ENCODE measurements at places on chromosomes 1 and 21.

GRCh38 chr1:207084701-207085180, 3.9 kb upstream of the C4BPB start:
- DNase-seq = peak; percentile 78

- no peak for DNase-seq
Measured at GRCh38 chr1:44045064-44045463, 13.8 kb upstream of the SLC6A9 start.

GRCh38 chr1:155170806-155171205, 2.3 kb downstream of the KRTCAP2 start:
- no peak for DNase-seq

- no peak for DNase-seq
Measured at GRCh38 chr1:229693129-229693900, 67.3 kb downstream of the URB2 start.

DNA sequence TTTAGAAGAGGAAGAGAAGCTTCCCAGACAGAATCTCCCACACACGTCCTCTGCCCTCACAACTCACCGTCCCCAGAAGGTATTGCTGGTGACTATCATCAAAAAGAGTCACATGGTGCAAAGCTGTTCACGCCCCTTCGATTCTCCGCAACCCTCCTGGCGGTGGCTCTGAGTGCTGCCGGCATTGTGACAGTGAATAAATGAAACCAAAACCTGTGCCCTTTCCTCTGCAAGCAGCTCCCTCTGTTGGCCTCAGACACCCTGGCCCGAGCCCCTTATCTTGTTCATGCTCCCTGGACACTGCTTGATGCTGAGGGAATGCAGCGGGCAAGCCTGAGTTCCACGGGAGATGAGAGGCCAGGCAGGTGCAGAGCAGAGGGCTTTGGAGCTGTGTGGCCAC, 510.3 kb downstream of the NPHP4 start:
- DNase-seq = no peak

GRCh38 chr1:205442051-205442725, 13.7 kb downstream of the BLACAT1 start:
- peak; percentile 60 for DNase-seq

- peak; percentile 93 for DNase-seq
Measured at GRCh38 chr21:45439161-45439872, 34.4 kb downstream of the COL18A1 start.

- DNase-seq = no peak
Measured at GRCh38 chr21:26397545-26397944, 175.5 kb downstream of the CYYR1 start.

DNA sequence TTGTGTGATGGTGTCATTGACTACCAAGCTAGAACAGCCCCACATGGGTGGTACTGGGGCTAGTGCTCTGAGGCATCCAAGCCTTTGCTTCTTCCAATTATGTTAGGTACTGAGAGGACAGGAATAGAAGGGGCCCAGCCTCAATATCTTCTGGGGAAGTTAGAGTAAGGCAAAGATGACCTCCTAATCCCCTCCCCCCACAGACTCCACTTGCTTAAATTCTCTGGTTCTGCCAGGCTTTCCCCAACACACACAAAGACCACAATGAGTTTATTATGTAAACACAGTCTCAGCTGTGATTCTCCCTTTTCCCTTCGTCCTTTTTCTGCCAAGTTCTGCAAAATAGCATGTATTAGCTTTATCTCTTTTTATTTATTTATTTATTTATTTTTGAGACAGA, 3.1 kb upstream of the TACSTD2 start:
- DNase-seq = no peak

GRCh38 chr1:219461981-219462400, 150.9 kb downstream of the ZC3H11B start:
- no peak for DNase-seq

GRCh38 chr21:34027721-34028461, 45.5 kb upstream of the MRPS6 start:
- no peak for DNase-seq

- DNase-seq = no peak
Measured at GRCh38 chr1:74571891-74572290, 59.5 kb upstream of the LRRC53 start.

- DNase-seq = no peak
Measured at GRCh38 chr1:166197597-166197996, 30.8 kb upstream of the FAM78B start.

- peak; percentile 78 for DNase-seq
Measured at GRCh38 chr1:47231301-47232186, 481 bp downstream of the TAL1 start.

- no peak for DNase-seq
Measured at GRCh38 chr1:22139817-22140216, 3.1 kb downstream of the WNT4 start.

GRCh38 chr1:182670032-182670749, 14.2 kb downstream of the RGS8 start:
- DNase-seq = no peak

- no peak for DNase-seq
Measured at GRCh38 chr1:9449110-9449627, 90.1 kb upstream of the SLC25A33 start.

GRCh38 chr1:175839779-175840669, 96.6 kb upstream of the TNR start:
- peak; percentile 5 for DNase-seq

DNA sequence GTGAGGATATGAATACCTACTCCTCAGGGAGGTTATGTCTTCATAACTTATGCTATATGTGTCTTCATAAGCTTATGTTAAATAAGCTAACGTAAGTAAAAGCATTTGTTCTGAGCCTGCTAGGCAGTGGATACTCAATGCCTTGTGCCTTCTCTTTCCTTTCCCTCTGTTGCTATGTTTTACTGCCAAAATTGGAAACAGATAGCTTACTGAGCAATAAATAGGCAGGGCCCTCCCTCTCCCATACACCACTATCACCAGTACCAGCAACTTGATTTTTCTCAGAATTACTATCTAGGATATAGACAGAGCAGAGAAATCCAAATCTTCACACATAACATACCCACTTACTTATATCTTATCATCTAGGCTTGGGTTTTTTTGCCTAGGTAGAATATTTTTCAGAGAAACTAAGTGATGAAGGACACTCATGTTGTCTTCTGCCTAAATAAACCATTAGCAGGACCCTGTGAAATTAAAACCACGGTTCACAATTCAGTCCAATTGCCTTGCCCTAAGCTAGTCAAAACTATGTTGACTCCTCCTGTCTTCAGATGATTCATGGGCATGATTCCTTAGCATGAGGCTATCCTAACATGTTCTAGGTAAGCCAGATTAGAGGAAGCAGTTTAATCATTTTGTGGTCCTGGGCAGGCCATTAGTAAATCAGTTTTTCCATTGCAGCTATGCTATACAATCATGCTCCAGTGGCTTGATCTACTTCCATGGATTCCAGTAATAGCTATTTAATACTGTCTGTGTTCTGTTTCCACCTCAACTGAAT, 15.9 kb upstream of the LRRC8C start:
- DNase-seq = no peak

GRCh38 chr21:36127250-36127904, 7.5 kb upstream of the CBR3 start:
- DNase-seq = no peak

DNA sequence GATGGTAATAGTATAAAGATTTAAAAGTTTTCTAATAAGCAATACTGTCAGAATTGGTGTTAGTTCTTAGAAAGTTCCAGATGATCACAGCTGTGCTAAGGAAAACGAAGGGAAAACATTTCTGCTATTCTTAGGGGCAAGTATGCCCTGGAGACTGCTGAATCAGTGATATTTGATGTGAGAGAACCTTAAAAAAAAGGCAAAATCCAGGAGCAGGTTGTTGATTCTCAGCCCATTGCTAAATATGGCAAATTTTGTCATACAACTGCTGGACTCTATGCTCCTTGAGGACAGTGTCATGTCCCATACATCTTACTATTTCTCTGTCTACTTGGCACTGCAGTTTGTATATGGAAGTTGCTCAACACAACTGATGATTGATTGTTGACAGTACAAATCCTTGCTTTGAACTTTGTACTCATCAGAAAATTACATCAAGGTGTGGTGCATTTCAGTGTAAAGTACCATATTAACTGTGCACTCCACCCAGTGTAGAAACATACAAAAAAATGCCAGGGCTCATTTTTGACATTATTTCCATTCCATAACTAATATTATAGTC, 10.9 kb downstream of the CRCT1 start:
- no peak for DNase-seq

- no peak for DNase-seq
Measured at GRCh38 chr21:27024971-27025370, 58.1 kb upstream of the ADAMTS5 start.

DNA sequence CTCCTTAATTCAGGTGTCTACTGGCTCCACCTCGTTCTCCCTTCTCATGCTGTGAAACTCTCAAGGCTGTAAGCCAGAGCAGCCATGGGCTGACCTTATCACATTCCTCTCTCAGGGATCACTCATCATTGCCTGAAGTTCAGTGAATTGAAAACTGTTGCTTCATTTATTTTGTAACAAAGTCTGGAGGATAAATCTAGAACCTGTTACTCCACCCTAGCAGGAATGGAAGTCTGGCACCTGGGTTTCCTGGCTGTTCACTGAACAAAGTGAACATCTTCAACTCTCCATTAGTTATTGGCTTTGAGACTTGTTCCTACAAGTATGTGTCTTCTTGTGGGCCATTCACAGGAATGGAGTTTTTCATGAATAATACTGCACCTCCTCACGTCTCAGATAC, 584.1 kb downstream of the PTPRU start:
- DNase-seq = no peak

GRCh38 chr1:227303662-227304061, 14.6 kb downstream of the CDC42BPA start:
- no peak for DNase-seq
